ENCODE measurements at places on chromosomes 7 and 10.

DNA sequence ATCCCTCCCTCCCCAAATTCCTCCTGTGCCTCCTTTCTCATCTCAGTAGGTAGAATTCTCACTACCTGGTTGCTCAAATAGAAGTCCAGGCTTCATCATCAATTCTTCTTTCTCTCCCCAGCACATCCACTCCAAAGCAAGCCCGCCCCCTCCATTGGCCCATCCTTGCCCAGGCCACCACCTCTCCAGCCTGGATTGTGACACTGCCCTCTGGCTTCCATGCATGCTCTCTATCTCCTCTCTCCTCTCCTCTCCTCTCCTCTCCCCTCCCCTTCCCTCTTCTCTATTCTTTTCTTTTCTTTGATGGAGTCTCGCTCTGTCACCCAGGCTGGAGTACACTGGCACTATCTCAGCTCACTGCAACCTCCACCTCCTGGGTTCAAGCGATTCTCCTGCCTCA, 144.9 kb downstream of the UBE2H start:
- DNase-seq: no peak

GRCh38 chr7:77819021-77819420, 20.4 kb downstream of the PHTF2 start:
- no peak for DNase-seq

- no peak for DNase-seq
Observed at GRCh38 chr7:84247591-84247990, 53.0 kb upstream of the SEMA3A start.

DNA sequence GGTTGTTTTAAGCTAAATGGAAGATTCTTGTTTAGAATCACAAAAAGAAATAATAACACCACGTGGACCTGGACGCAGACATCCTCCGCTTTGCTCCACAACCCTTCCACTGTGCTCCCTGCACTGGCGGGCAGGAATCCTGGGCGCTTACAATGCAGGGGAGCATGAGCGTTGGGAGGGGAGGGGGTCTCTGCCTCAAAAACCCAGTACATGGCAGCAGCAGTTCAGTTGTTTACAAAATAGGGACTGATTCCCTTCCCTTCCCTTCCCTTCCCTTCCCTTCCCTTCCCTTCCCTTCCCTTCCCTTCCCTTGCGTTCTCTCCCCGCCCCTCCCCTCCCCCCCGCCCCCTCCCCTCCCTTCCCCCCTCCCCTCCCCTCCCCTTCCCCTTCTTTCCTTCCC, 169.6 kb upstream of the ITGB1 start:
- no peak for DNase-seq

GRCh38 chr10:5565671-5566581, 41.2 kb downstream of the CALML3 start:
- DNase-seq: no peak

DNA sequence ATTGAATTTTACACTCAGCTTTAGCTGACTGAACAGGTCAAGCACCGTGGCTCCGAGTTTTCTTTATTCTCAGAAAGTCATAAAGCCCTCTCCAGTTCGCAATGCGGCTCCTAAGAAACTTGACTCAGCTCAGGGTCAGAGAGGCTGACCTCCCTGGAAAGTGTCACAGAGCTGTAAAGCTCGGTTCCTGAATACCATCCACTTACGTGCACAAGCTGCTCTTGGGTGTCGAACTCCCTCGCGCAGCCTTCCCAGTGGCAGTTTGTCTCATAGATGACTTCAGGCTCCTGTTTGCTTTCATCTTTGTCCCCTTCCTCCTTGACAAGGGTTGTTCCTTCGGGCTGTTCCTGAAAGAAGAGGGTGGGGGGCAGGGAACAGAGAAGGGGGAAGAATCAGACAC, 213.7 kb downstream of the GLI3 start:
- DNase-seq: no peak

DNA sequence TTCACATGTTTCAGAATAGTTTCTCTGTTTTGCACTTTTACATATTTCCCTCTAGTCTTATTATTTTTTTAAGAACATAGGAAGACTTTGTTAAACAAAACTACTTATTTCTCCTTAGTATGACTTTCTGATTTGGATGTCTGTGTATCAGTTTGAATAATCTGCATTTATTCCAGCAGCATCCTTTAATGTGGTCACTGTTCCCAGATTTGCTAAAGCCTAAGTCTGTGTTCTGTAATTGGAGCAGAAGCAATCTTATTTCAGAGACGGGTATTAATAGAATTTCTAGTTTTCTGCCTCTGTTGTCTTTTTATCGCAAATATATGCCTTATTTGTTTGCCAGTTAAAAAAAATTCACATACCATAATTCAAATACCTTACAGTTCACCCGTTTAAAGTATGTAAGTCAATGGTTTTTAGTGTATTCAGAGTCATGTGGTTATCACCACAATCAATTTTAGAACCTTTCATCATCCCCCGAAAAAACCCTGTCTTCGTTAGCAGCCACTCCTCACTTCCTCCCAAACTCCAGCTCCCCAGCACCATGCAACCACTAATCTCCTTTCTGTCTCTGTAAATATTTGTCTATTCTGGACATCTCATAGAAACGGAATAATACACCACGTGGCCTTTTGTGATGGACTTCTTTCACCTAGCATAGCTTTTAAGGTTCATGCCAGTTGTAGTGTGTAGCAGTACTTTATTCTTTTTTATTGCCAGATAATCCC, 58.7 kb downstream of the INPP5F start:
- DNase-seq: no peak

DNA sequence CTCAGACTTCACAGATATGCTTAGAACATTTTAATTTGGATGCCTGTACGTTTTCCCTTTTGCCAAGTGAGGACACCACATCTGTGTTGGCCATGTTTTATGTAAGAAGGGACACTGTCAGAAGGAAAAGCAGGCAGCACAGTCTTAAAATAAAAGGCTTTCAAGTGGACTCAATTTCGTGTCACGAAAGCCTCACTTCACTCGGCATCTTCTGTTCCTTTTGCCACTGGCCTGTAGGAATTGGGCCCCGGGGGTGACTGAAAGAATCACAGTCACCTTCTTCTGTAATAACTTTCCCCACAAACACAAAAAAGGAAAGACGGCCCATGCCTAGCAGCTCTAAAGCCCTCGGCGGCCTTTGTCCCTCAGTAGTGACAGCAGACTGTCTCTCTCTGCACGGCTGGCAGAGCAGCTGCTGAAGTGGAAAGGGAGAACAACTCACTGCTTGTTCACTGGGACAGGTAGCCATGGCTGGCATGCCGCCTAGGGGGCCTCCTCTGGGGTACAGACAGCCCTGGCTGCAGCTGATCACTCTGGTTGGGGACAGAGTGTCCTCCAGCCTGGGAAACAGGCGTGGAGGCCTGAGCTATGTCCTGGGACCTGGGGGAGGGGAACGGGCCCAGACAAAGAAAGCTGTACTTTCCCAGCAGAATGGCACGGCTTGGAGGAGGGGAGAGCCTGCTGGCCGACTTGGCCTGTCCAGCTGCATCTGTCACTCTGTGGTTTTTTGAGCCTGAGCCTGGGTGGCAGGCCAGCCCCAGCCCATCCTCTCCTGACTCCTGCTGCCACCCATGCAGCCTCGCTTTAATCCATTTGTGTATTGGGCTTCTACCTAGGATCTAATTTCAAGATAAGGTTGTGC, 4.4 kb downstream of the RASSF4 start:
- DNase-seq: no peak

DNA sequence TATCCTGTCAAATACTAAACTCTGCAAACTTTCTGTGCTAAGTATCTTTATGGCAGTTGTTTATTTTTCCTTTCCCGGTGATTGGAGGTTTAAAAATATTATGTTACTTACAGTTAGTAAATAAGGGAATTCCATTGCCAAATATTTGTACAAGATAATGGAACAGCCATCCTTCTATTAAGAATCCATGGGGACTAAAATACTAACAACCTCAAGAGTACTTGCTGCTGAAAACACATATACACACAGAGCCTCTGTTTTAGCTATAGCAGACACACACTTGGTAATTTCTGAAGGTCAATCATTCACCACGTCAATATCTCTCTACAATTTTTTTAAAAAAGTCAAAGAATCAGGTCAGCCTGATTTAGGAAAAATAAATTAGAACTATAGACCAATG, 32.4 kb downstream of the TSPAN12 start:
- no peak for DNase-seq

GRCh38 chr10:63375859-63376258, 89.9 kb downstream of the JMJD1C start:
- no peak for DNase-seq

- DNase-seq: no peak
Observed at GRCh38 chr10:132884691-132885271, 57.6 kb downstream of the CFAP46 start.

DNA sequence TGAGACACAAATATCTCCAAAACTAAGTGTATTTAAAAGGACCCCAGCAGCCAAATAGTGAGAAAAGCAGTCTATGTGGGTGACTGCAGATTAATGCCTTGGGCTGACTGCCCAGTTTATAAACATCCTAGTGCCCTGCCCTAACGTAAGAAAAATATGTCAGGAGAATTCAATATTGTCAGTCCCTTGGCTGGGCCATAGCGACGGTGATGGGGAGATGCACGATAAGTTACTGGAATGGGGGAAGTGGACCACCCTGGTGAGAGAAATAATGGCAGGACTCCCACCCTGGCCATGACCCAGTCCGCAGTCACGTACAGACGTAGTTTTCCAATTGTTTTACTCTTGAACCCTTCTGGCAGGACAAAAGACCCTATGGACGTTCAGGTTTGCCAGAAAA, 48.0 kb downstream of the JCAD start:
- DNase-seq: no peak

DNA sequence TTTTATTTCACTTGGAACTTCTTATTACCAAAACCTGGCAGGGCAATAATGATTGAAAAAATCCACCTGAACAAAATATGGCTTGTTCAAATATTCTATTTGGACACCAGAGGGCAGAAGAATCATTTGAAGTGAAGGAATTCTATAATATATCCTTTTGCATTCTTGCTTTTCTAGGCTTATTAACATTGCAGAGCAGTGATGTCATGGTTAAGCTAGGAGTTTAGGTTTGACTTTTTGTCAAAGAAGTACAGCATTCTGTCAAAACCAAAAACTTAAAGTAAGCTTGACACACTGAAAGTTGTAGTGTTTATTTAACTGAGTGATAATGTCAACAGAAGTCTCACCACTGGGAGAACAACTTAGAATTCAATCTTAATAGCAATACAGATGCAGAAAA, 156.0 kb downstream of the SEMA3D start:
- DNase-seq: no peak

- DNase-seq: no peak
Observed at GRCh38 chr10:85377029-85377806, 989.4 kb downstream of the GRID1 start.

DNA sequence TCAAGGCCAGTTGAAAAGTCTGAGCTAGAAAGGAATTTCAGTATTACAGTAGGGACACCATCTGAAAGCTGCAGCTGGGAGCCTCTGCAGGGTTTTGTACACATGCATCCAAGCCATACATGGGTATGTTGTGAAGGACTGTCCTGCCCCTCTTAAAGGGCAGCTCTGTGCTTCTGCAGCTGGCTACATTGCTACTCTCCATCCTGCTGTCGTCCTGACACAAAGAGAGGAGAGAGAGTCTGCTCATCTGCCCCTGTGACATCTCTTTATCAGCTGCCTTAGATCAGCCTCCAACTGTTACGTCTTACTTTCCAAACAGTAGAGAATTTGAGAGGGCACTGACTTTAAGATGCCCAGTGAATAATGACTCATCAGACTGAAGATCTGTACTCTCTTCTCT, 602.7 kb downstream of the SORCS3 start:
- DNase-seq: no peak

DNA sequence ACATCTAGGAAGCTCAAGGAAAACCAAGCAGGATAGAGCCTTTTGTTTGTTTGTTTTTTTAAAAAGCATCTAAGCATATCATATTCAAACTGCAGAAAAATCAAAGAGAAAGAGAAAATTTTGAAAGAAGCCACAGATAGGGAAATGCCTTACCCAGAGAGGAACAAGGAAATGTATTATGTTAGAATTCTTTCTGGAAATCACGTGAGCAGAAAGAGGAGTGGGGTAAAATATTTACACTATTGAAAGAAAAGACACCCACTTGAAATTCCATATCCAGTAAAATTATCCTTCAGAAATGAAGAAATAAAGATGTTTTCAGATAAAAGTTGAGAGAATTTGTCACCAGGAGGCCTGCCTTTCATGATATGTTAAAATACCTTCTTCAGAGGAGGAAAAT, 775.7 kb upstream of the IGFBP3 start:
- no peak for DNase-seq

DNA sequence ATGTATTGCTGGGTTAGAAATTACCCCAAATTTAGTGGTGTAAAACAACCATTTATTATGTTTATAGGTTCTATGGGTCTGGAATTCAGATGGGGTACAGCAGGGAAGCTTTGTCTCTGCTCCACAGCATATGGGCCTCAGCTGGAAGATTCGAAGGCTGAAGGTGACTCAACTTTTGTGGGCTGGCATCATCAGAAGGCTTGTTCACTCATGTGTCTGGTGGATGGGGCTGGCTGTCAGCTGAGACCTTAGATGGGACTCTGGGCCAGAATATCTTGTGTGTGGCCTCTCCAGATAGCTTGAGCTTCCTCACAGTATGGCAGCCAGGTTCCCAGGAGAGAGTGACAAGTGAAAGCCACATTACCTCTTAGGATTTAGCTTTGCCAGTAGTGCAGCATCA, 45.9 kb downstream of the ZNF503 start:
- no peak for DNase-seq

GRCh38 chr7:17939606-17940301, 540 bp downstream of the SNX13 start:
- DNase-seq: no peak

- DNase-seq: no peak
Observed at GRCh38 chr7:140156460-140157080, 20.2 kb downstream of the KDM7A start.

GRCh38 chr7:24318326-24318725, 34.3 kb downstream of the NPY start:
- no peak for DNase-seq

DNA sequence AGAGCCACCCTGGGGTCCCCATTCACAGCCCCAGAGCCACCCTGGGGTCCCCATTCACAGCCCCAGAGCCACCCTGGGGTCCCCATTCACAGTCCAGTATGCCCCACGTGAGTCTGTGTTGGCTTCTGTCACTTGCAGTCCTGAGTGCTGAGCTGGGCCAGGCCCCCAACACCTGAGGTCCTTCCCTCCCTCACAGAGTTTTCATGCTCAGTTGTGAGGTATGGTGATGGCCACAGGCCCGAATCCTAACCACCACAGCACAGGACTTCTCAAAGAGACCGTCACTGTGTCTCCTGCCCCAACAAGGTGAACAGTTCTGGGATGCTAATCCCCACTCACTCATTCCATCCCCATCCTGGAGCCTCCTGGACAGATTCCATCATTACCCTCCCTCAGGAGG, 239.2 kb downstream of the PTPRN2 start:
- no peak for DNase-seq
